ENCODE measurements at places on chromosomes 1 and 21. TPM values are rescaled to one million over a fixed set of nuclear protein-coding genes. Genes with fewer than 3 reads are reported as not detected.

DNA sequence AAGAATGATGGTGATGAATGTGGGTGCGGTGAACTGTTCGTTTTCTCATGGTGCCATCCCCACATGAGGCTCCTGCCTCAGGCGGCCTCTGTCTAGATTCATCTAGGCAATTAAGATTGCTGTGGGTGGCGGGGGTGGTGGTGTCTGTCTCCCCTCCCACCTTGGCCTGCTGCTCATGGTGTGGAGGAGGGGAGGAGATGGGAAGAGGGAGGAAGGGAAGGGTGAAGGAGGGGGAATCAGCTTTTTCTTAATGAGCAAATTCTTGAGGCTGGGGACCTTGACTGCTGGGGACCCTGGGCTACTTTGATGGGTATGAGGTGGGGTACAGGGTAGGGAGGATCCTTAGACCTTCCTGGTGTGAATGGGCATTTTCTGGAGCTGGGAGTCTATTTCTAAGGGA, 55.8 kb downstream of the H3-3A start:
- no peaks in the 10 kb centered on the region for H3K4me1 ChIP-seq
- DNase-seq: no peak
- H3K4me3 ChIP-seq: no peak overlapping the region
- H3K27me3 ChIP-seq: no peaks in the 10 kb centered on the region

GRCh38 chr1:194151056-194151455, 964.6 kb upstream of the B3GALT2 start:
- DNase-seq: no peak
- H3K4me3 ChIP-seq: no peak overlapping the region
- no peaks in the 10 kb centered on the region for H3K4me1 ChIP-seq
- H3K36me3 ChIP-seq: no peaks in the 10 kb centered on the region
- H3K27me3 ChIP-seq: no peaks in the 10 kb centered on the region

GRCh38 chr1:148307583-148308185, 155.6 kb upstream of the NBPF11 start:
- H3K27ac ChIP-seq: no peak overlapping the region
- H3K36me3 ChIP-seq: no peaks in the 10 kb centered on the region
- no peak overlapping the region for H3K4me3 ChIP-seq
- no peaks in the 10 kb centered on the region for H3K4me1 ChIP-seq

GPR137B gene
- total RNA-seq: 0.29 TPM

- DNase-seq: no peak
- H3K27me3 ChIP-seq: no peaks in the 10 kb centered on the region
- H3K4me3 ChIP-seq: no peak overlapping the region
- H3K4me1 ChIP-seq: no peaks in the 10 kb centered on the region
- no peak overlapping the region for H3K27ac ChIP-seq
These were observed 13.9 kb upstream of the PRKCZ start for GRCh38 chr1:2036287-2036686.

- no peak overlapping the region for H3K27ac ChIP-seq
- H3K4me1 ChIP-seq: no peaks in the 10 kb centered on the region
- no peak overlapping the region for H3K4me3 ChIP-seq
- no peaks in the 10 kb centered on the region for H3K27me3 ChIP-seq
- no peaks in the 10 kb centered on the region for H3K36me3 ChIP-seq
- no peak for DNase-seq
These were observed 40.4 kb downstream of the LDLRAD2 start for GRCh38 chr1:21852282-21853130.

HOOK1 gene
- total RNA-seq: 0.59 TPM

ATXN7L2 gene
- 6.7 TPM for total RNA-seq

DNA sequence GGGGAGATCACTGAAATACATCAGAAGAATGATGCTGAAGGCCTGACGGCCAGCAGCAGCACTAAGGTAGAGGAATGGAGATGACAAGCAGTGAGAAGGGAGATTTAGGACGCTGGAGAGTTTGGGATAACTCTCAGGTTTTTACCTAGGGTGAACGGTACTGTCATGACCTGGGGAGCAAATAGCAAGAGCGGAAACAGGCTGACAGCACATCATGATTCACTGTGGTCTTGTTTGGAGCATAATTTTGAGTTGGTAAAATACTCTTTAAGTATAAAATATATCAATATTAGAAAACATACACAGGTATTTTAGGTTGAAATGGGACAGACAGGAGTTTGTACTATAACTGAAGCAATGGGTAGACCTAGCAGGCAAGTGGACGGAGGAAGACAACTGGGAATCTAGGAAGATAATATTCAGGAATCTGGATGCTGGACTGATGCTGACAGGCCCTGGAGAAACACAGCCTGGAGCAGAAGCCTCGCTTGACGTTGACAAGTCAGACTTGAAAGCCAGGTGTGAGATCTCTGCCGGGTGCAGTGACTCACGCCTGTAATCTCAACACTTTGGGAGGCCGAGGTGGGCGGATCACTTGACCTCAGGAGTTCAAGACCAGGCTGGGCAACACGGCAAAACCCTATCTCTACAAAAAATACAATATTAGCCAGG, 33.3 kb downstream of the ALG14 start:
- H3K4me3 ChIP-seq: no peak overlapping the region
- peak overlapping the region; percentile 85 for H3K27ac ChIP-seq
- peak; percentile 74 for DNase-seq
- peaks cover 13% of the 10 kb centered on the region for H3K4me1 ChIP-seq

GRCh38 chr1:224267925-224268324, 62.0 kb downstream of the NVL start:
- no peak overlapping the region for H3K27ac ChIP-seq
- DNase-seq: no peak
- no peaks in the 10 kb centered on the region for H3K27me3 ChIP-seq
- no peak overlapping the region for H3K4me3 ChIP-seq

PLA2G2A gene
- total RNA-seq: 2.7 TPM

TNNT2 gene
- total RNA-seq: not detected

DNA sequence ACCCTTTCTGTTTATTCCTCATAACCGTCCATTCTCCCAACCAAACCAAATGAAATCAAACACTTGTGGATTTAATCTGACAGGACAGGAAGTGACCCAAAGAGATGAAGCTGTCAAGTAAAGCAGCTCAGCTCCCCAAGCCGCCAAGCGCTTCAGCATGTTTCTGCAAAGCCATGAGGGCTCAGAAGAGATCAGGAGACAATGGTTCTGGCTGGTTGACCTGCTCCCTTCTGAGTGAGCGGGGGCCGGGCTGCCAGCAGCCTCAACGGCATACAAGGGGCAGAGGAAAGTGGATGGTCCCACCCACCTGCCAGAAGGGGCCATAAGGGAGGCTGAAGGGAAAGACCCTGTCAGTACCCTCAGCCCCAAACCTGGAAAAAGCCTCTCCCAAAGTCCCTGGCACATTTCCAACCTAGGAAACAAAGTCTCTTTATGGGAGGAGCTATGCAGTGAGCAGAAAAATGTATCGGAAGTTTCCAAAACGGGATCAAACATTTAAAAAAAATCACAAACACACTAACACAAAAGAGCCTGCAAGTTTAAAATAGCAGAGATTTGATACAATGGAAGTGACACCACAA, 45.4 kb downstream of the SLC45A1 start:
- no peaks in the 10 kb centered on the region for H3K36me3 ChIP-seq
- H3K4me3 ChIP-seq: no peak overlapping the region
- DNase-seq: peak; percentile 17

GRCh38 chr1:17829579-17829978, 74.4 kb downstream of the ACTL8 start:
- no peak overlapping the region for H3K27ac ChIP-seq
- H3K36me3 ChIP-seq: no peaks in the 10 kb centered on the region
- no peaks in the 10 kb centered on the region for H3K4me1 ChIP-seq
- no peak overlapping the region for H3K4me3 ChIP-seq
- no peaks in the 10 kb centered on the region for H3K27me3 ChIP-seq

LMX1A gene
- not detected for total RNA-seq

GRCh38 chr1:3332662-3333061, 121.8 kb upstream of the ARHGEF16 start:
- no peaks in the 10 kb centered on the region for H3K4me1 ChIP-seq
- no peak for DNase-seq

DNA sequence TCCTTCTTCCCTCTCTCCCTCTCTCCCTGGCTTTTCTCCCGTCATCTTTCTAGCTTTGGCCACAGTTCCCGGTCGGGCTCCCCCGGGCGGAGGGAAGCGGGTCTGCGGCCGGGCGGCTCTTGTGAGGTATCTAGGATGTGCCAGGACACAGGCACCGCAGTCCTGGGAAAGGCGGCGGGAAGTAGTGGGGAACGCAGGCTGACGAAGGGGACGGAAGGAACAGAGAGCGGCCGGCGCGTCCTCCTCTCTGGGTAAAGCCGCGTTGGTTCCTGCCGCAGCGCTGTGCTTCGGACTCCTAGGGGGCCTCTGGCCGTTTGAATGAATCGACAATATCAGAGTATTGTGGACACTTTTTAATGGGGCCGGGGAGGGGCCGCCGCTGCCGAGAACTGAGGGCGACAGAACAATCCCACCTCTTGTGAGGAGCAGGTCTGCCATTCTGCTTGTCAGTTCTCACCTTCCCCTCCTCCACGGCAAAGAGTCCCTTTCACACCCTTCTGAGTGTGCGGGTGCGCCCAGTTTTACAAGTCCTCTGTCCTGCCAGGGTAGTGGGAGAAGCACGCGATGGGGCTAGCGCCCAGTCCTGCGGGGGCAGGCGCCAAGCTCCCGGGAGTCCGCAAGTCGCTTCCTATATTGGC, 1.2 kb upstream of the LHX9 start:
- H3K27ac ChIP-seq: no peak overlapping the region
- H3K36me3 ChIP-seq: no peaks in the 10 kb centered on the region
- peaks cover 19% of the 10 kb centered on the region for H3K4me1 ChIP-seq
- H3K4me3 ChIP-seq: no peak overlapping the region

- H3K4me3 ChIP-seq: no peak overlapping the region
- no peak overlapping the region for H3K27ac ChIP-seq
- no peaks in the 10 kb centered on the region for H3K4me1 ChIP-seq
- DNase-seq: no peak
- no peaks in the 10 kb centered on the region for H3K36me3 ChIP-seq
These were observed 482.8 kb downstream of the DISC1 start for GRCh38 chr1:232109391-232109790.

SPRR5 gene
- total RNA-seq: not detected

ELF3 gene
- 1.8 TPM for total RNA-seq

LCE1A gene
- not detected for total RNA-seq

Measured in uterus (tissue), 4 donors.